ENCODE measurements at places on chromosomes 7 and 10.

- DNase-seq: no peak
Observed at GRCh38 chr10:54081950-54082349, 719.1 kb downstream of the PCDH15 start.

- no peak for DNase-seq
Observed at GRCh38 chr7:127251465-127252376, 1.0 kb downstream of the GRM8 start.

GRCh38 chr7:30980194-30980593 is 16.4 kb downstream of the GHRHR start:
- no peak for DNase-seq

- no peak for DNase-seq
Observed at GRCh38 chr10:49284356-49284755, 14.6 kb upstream of the C10orf71 start.

DNA sequence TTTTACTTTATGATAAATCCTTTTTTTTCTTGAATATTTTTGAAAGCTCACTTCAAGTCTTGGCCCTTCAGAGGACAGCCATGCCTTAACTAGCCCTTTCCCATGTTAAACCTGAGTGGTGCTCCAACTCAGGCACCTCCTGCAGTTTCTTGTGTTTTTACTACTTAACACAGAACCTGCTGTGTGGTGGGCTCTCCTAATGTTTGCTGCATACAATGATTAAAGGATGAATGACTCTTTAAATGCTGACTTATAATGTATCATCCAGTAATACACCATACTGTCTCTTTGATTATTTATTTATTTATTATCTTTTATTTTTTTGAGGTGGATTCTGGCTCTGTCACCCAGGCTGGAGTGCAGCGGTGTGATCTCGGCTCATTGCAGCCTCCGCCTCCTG is 179.4 kb downstream of the SEMA3E start:
- no peak for DNase-seq

GRCh38 chr7:137977173-137977572 is 24.7 kb downstream of the CREB3L2 start:
- DNase-seq: no peak

GRCh38 chr7:16038906-16039305 is 352.4 kb upstream of the MEOX2 start:
- no peak for DNase-seq

GRCh38 chr7:135269921-135270320 is 36.3 kb downstream of the STRA8 start:
- DNase-seq: no peak

DNA sequence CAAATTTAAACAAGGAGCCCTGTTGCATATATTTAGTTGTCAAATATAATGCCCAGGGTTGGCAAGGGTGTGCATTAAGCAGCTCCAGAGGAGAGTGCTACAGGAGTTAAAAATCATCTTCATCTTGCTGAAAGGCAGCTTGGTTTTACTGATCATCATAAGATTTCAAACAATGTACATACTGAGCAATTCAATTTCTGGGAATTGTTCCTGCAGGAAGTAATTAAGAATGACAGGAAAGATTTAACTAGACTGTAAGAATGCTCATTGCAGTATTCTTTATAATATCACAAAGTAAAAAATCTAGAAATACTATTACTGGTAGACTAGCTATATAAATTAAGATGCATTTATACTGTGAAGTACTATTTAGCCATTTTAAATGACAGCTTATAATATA is 153.6 kb downstream of the DYNC1I1 start:
- no peak for DNase-seq

- no peak for DNase-seq
Observed at GRCh38 chr10:27104919-27105318, 4.6 kb upstream of the ANKRD26 start.

DNA sequence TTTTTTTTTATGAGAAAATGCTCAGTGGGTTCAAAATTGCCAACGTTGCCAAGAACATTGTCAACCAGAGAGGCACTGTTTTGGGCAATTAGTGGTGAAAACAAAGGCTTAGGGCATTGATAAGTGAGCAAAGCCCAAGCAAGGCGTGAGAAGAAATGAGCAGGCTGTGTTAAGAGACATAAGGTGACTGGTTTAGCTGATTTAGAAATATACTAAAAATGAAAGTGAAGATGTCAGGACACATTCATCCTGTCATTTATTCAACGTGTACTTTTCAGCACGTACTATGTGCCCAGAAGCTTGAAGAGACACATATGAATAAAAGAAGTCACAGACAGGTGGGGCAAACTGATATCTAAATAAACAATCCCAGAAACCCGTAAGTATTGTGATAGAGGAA is 31.8 kb downstream of the AOAH start:
- DNase-seq: no peak

GRCh38 chr10:69075431-69075830 is 12.5 kb upstream of the SRGN start:
- DNase-seq: no peak

- no peak for DNase-seq
Observed at GRCh38 chr7:158447151-158447505, 140.5 kb downstream of the PTPRN2 start.

GRCh38 chr10:97081621-97082235 is 104.0 kb downstream of the SLIT1 start:
- peak; percentile 12 for DNase-seq

DNA sequence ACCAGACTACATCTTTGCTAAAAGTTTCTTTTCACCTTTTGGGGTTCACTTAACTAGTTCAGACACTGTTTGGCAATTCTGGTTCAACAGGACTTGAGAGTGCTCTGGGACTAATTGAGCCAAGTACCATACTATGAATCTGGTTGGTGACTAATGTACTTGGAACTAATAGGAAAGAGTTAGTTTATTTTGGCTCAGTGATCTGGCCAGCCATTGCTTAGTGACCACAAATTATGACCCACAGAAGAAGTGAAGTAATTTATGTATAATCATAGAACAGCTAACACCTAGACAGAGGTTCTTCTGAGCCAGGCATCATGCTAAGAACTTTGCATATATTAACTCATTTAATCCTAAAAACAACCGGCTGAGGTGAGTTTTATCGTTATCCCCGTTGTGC is 126.5 kb upstream of the JCAD start:
- peak; percentile 27 for DNase-seq

DNA sequence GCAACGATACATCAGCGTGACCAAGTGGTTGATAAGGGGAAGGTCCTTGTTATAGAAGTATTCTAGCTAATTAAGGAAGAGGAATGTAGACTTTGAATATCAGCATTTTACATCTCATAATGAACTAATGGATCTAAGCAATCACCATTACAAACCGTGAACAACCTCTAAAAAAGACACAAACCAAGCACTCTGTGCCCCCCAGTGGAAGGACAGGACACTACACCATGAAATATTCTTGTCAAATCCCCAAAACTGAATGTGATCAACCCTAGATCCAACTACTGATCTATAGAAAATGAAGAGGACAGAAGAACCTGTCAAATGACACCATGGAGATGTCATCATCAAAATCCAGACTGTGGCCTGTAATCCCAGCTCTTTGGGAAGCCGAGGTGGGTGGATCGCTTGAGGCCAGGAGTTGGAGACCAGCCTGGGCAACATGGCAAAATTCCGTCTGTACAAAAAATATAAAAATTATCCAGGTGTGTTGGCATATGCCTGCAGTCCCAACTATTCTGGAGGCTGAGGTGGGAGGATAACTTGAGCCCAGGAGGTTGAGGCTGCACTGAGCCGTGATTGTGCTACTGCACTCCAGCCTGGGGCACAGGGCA is 111.3 kb upstream of the CARD11 start:
- DNase-seq: peak; percentile 8

GRCh38 chr10:119251315-119251708 is 43.9 kb downstream of the GRK5 start:
- DNase-seq: no peak

GRCh38 chr10:94059178-94059883 is 65.6 kb downstream of the PLCE1 start:
- DNase-seq: no peak

GRCh38 chr7:85183296-85183695 is 3.6 kb downstream of the SEMA3D start:
- DNase-seq: no peak

Measured in HS-27A (cell line).